ENCODE measurements at places on chromosomes 16 and 17.
A peak's percentile ranks its signal among the peaks of the same experiment; 100 is the strongest.

DNA sequence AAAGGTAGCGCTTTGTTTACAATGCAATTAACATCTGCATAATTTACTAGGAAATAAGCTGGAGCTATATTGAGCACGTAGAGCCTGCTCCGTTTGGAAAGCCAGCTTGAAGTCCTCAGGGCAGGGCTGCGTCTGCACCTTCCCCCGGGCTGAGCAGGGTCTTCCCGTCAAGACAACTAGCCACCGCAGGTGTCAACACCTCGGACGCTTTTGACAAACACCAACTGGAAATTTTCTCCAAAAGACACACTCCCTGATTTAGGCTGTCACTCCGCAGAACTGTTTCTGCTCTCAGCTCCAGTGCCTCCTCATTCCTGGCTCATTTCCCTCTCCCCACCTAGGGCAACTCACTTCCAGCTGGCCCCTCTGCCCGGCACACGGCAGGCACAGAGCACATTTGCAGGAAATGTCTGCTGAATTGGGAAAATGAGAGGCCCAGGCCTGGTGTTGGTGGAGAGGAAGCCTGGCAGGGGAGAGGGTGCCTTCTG, 170.3 kb downstream of the MAF start:
- no peak for DNase-seq

DNA sequence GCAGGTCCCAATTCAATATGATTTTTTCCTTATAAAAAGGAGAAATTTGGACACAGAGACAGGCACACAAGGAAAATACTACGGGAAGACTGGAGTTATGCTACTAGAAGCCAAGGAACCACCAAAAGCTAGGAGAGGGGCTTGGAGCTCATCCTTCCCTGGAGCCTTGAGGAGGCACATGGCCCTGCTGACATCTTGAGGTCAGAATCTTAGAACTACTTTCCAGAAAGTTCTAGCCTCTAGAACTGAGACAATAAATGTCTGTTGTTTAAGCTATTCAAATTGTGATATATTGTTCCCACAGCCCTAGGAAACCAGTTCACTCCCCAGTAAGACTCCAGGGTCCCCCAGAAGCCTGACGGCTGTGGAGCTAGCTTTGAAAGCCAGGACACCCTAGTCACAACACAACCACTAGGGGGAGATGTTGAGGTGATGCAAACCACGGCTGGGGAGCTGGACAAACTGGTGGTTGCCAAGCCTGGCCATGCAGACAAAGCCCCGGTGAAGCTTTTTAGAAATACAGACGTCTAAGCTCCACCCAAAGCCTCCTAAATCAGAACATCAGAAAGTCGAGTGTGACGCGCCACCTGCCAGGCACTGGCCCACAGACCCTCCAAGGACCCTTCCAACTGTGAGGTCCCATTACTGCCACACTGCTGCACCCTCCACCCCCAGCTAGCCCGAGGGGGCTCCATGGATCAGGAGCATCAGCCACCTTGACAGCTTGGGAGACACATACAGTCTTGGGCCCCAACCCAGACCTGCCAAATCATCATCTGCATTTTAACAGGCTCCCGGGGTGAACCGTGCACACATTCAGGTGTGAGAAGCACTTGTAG, 106.4 kb downstream of the SLC39A11 start:
- DNase-seq: peak; percentile 50

- DNase-seq: no peak
Observed at GRCh38 chr16:87344931-87345631, 27.9 kb upstream of the C16orf95 start.

DNA sequence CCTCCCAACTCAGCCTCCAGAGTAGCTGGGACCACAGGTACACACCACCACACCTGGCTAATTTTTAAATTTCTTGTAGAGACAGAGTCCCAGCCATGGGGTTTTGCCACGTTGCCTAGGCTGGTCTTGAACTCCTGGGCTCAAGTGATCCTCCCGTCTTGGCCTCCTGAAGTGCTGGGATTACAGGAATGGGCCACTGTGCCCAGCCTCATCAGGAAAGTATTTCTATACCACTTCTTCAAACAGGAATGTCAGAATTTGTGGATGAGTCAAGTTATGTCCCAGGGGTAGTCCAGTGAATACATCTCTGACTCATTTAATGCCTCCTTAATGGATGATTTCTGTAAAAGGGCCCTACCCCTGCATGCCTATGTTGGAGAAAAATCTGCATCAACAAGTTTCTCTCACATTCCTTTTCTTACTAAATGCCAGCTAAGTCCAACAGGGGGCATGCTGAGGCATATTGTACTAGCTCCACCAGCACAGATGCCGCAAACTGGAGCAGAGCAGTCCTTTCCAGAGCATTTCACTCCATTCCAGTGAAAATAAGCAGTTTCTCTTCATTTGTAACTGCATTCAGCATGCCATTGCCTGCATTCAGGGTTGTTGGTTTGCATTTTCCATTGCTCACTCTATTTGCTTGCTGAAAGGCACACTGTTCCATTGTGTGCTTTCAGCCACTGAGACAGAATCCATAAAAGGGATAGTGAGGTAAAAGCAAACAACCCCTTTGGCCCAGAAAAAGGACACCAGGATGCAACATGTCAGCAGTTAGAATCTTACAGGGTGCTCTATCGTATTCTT, 5.3 kb upstream of the CAVIN1 start:
- peak; percentile 44 for DNase-seq

DNA sequence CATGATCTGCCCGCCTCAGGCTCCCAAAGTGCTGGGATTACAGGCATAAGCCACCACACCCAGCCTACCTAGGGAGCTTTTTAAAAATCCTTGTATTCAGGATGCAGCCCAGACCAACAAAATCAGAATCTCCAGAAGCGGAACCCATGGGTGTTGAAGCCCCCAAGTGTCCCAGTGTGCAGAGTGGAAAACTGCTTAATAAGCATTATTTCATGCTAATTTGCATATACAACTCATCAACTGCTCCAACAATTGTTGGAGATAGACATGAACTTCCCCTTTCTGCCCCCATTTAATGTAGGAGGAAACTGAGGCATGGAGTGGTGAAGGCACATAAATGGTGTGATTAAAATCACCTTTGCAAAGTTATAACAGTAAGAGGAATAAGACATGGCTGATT, 84.3 kb upstream of the C16orf82 start:
- no peak for DNase-seq

DNA sequence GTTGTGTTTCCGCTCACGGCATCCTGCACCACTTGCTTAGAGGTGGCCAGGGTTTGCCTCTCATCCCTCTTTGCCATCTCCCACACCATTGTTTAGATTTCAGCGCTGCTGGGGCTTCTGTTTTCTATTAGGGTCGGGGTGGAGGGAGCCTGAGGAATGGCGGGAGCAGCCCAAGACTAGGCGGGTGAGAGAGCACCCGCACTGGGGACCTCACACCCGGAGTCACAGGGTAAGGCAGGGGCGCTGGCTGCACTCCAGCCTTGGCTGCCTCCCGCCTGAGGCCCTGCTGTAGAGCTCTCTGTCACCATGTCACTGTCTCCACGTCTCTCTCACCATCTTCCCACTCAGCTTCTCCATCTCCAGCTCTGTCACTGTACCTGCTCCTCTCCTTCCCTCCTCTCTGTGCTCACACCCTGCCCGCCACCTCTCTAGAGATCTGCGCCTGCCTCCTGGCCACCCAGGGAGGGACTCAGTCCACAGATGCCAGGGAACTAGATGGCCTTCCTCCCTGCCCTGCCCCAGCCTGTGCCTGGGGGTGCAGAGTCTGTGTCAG, 32.8 kb upstream of the ABCC3 start:
- no peak for DNase-seq

- peak; percentile 71 for DNase-seq
Observed at GRCh38 chr17:80970044-80970761, 21.4 kb upstream of the CHMP6 start.

GRCh38 chr16:24986512-24987303, 28.5 kb downstream of the ARHGAP17 start:
- peak; percentile 63 for DNase-seq

DNA sequence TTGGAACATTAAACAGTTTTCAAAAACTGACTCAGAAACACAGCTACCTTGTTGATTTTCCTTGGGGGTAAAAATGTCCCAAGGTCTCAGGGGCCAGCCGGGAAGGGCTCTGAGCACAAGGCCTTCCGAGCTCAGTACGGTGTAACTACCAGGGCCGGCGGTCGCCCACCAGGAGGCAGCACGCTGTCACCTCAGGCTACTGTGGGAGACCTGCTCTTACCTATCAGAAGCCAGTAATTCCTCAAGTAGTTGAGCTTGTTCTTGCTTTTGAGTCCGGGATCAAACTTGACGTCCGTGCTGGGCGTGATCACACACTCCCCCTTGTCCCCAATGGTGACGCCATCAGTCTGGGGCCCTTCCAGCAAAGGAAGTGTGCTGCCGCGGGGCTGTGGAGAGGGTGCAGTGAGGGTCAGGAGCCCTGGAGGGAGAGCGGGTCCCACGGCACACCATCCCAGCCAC, 43.4 kb upstream of the ICAM2 start:
- DNase-seq: peak; percentile 69

All from left ventricle myocardium superior (tissue), 1 donor.